ENCODE measurements at places on chromosomes 6 and 20.

GRCh38 chr6:17355404-17355774 lies 38.0 kb upstream of the CAP2 start:
- DNase-seq: no peak

DNA sequence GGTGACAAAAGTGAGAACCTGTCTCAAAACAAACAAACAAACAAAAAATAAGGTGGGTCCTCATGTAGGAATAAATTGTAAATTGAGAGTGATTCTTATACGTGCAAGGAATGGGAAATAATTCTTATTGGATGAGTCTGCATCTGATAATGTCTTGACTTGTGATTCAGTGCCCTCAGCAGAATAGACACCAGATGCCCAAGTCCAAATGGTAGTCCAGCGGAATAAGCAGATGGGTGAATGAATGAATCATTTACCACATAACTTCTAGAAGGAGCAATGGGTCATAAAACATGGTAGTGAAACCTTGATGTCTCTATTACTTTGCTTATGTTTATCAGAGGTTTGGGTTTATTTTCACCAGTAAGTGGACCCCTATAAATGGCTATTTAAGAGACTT lies 747.7 kb downstream of the PHF3 start:
- no peak for DNase-seq

DNA sequence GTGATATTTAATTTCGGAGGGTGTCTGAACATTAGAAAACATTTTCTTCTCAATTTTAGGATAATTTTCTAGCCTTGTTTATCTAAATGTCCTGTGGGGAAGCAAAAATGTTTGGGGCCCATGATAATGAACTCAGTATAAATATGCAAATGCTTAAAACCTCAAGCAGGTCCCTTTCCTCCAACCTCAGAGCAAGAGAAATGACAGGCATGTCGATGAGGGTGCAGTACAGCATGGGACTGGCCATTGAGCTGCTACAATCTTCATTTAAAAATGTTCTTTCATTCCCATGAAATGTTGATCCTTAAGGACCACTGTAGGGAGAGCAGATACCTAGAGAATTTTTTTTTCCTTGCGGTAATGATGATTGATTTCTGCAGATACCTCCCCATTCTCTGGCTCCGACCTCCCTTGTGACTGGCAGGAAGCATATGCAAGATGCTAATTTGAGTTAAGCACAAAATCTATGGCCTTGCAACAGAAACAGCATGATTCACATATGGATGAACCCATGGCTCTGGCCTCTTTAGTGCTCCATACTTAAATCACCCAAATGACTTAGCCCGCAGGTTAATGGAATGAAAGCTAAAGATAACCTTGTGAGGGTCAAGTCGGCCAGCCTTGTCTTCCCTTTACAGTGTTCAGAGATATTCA lies 243.3 kb downstream of the SOX4 start:
- DNase-seq: no peak

DNA sequence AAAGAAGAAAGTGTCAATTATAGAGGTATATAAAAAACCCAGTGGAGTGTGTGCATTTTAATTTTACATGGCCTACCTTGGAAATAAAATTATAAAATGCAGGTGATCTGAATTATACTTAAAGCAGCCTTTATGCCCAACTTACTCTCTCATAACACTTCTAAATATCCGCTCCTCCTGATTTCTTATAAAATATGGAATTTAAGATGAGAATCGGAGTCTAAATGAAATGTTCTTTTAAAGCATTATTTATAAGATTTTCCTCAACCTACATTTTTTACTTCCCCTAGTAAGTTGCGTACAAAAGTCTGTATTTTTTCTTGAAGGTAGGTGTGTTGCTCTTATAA lies 3.5 kb downstream of the CITED2 start:
- DNase-seq: no peak

GRCh38 chr20:13995841-13996240 lies 525 bp downstream of the MACROD2 start:
- no peak for DNase-seq

DNA sequence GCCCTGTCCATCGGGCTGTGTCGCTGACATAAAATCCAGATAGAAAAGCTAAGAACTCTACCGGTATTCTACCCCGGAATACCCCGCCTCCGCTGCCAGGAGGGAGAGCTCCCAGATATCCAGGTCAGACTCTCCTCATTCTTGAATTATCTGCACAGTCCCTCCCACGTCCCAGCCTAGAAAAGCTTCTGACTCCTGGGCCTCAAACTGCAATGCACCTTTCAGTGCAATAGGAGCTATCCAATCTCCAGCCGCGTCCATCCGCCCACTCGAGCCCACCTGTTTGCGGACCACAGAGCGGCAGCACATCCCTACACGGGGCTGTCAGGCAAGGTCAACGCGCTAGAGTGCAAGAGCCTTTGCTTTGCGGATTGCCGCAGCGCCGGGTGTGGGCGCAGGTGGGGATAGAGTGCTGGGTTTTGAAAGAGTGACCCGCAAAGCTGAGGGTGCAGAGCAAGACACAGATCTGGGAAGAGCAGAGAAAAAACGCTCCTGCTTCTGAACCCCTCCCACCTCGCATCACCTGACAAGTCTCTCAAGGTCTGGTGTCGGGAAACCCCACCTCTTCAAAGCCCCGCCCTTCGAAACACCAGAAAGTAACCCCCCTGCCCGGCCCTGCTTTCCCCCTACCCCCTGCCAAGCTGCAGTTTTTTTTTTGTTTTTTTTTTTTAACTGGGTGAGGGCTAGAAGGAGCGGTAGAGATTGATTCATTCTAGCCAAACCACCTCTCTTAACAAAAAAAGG lies 1.3 kb downstream of the TAPBP start:
- peak; percentile 65 for DNase-seq

- DNase-seq: no peak
These were observed 22.1 kb downstream of the GJA10 start for GRCh38 chr6:89916136-89916920.

DNA sequence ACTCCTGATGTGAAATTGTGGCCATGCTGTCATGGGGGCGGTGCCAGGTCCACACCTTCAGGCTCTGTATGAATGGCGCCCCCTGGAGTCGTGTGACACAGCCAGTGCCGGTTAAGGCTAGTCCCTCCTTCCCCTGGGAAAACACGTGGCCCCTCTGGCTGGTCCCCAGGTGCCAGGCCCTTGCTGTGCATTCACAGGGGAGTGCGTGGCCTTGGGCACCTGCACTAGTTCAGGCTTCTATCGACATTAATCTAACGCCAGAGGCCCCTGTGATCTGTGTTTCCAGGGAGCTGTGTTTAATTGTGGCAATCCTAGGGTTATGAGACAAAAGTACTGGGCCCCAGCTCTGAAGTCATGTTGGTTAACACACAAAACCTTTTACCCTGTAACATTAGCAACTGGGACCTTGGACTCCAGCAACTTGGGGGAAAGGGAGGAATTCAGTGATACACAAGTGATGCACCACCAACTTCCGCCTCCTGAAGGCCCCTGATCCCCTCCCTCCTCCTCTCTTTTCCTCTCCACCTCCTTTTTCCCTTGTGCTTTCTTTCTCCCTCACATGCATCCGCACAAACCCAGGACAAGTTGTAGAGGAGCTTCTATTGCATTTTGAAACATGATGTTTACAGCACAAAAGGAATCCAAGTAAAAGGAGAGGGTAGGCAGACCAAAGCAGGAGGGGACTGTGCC lies 74.0 kb downstream of the SSR1 start:
- peak; percentile 67 for DNase-seq

DNA sequence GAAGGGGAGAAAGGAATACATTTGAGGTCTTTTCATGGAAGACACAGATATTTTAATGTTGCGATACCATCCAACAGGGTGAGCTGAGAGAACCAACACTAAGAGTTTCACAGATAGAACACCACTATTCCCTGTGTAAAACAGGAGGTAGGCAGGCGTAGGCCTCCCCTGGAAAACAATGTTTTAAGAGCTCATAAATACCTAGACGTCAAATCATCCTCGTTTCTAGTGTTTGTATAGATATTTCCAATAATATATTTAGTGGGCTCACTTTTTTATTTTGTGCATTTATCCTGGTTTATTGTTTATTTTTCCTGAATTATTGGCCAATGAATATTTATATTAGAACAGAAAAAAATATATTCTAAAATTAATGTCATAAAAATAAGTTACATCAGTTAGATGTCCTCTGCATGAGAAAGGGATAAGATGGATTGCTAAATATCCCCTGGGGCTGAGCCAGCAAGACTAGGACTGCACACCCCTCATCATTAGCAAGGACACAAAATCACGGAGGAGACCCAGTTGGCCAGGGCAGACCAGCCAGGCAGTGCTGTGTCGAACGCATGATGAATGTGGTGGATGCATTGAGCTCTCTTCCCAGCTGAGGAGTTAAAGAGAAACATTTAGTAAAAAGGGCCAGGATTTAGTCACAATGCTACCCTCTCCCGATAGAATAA lies 380.5 kb downstream of the C6orf118 start:
- no peak for DNase-seq

GRCh38 chr6:81762606-81763005 lies 10.1 kb upstream of the TENT5A start:
- DNase-seq: no peak

GRCh38 chr20:52482044-52482443 lies 290.5 kb upstream of the ZFP64 start:
- no peak for DNase-seq

DNA sequence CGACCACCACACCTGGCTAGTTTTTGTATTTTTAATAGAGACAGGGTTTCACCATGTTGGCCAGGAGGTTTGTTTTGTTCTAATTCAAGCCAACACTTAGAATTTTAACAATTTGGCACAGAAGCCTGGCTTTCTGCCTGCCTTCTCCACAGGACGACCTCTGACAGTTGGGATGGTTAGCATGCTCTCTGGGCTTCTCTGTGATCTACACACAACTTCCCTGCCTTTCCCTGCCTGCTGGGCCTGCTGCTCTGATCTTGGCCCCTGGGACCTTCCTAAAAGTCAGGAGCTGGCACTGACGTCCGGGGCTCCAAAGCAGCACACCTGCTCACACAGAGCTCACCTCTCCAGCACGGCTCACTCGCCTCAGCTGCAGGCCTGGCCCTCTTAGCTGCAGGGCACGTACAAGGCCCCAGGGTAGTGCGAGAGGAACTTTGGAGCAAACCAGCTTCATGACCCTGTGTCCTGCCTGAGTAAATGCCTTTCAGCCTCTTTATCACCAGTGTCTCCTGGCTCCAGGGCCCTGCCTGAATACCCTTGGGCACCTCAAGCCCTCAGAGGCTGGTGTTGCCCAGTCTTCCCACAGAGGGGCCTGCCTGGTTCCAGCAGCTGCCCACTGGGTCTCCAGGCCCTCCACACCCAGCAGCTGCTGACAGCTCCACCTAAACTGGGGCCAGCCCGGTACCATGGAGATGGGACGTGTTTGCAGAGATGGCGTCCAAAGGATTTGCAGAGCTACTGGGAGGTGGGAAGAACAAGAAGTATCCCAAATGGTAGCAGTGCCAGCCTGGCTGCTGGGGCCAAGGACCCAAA lies 96.0 kb downstream of the PSMB1 start:
- DNase-seq: no peak

DNA sequence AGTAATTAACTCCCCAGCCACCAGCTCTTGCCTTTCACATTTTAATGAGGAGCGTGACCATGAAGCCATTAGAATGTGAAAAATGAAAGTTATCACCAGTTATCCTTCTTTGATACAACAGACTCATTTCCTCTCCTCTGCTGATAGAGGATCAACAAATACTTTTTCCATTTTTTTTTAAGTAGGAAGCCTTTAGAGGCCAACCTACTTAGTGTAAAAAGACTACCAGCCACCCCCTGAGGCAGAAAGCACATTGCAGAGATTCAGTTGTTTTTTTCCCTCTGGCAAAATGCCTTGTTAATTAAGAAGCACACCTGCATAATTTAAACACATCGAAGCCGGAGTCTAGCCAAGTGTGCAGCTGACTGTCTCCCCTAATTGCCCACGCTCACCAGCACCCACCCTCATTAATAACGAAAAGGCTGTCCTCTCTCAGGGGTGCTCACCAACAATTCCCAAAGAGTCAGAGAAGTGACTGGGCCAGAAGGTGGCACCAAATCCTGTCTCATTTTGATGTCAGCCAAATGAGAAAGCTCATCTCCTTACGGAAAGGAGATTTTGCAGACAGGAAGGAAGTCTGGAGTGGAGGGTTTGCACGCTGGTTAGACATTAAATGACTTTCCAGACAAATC lies 60.9 kb upstream of the MC3R start:
- DNase-seq: no peak

- DNase-seq: no peak
These were observed 19.5 kb downstream of the SDCBP2 start for GRCh38 chr20:1309439-1309847.

DNA sequence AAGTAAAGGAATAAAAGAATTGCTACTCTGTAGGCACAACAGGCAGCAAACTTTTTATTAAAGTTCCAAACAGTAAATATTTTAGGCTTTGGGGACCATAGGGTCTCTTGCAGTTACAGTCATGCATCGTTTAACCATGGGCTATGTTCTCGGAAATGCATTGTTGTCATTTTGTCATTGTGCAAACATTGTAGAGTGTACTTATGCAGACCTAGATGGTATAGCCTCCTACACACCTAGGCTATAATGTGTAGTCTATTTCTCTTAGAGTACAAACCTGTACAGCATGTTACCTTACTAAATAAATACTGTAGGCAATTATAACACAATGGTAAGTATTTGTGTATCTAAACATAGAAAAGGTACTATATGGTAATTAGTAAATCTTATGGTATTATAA lies 54.7 kb downstream of the CDS2 start:
- DNase-seq: no peak

- no peak for DNase-seq
These were observed 110.8 kb downstream of the TNFAIP3 start for GRCh38 chr6:137977814-137978213.

DNA sequence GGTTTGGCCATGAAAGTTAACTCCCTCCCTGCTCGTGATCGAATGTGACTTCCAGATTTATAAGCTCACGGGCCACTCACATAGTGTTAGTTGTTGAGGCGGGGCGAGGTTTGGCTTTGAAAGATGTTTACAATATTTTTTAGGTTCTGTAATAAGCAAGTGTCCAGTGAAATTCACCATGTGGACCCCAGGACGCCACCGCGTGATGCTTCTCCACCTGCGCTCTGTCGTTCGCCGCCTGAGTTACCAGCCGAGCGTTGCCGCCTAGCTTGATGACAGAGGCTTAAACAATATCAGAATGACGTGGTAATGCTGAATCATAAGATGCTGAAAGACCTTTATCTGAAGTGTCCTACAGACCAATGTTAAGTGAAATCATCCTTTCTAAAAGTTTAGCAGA lies 241.0 kb downstream of the MYLK4 start:
- DNase-seq: no peak

DNA sequence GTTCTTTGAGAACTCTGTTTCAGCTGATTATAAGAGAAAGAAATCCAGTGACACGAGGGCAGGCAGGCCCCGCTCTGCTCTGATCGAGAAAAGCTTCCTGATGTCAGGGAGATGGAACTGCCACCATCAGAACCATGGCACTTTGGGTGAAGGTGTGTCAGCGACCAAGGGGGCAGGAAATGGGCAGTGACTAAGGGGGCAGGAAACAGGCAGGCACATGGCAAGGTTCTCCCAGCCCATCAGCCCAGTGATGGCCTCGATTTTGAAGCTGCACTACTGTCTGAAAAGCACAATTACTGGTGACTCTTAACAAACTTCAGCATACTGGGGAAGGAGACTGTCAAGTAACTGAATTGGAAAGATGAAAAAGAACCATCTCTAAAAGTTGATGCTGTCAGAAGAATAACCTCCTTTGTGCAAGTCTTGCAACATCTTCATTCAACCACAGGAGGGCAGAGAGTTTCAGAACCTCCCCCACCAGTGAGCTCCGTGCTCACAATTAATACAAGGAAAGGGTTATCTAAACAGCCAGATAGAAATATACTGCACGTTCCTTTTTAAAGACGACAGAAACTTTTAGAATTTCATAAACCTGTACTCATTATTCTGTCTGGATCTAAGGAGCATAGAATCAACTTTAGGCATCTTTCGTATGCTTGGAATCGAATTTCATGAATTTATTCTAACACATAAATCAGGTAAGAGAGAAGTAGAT lies 39.1 kb downstream of the TMX4 start:
- DNase-seq: no peak
